Activated naive CD4-positive, alpha-beta T cell treated with anti-CD3 and anti-CD28 coated beads for 36 hours (primary cell): ENCODE measurements at places on chromosomes 12 and 14.

- DNase-seq: no peak
Measured at GRCh38 chr12:111171345-111171744, 197.6 kb downstream of the PHETA1 start.

GRCh38 chr12:110234331-110234751, 46.7 kb upstream of the ATP2A2 start:
- no peak for DNase-seq

- DNase-seq: no peak
Measured at GRCh38 chr12:71980538-71980937, 41.9 kb downstream of the TPH2 start.

DNA sequence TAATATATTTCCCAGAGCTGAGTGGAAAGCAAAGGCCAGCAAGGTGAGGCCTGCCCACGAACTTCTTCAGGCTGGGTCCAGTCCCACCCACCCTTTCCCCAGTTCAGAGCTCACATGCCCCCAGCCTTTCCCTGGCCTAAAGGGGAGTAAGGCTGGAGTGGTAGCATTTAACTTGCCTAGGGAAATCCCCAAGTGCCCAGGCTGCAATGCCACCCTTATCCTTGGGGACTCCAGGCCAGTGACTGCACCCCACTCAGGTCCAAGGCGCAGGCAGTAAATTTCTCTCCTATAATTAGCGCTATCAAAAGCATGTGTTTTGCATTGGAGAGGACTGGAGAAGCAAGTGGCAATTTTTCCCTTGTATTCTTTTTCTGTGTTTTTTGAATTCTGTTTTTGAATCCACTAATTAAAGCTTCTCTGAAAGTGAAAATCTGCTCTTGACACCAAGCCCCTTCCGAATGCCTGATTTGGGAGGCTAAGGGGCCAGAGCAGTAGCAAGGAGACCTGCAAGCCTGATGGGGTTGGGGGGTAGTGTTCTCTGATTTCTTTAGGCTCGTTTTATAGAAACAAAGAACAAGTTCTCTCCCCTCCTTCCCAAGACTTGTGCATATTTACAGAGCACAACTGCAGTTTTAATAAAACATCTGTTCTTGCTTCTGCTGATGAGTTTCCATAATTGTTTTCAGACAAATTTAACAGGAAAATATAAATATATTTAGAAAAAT, 3.5 kb upstream of the HOXC6 start:
- DNase-seq: no peak

- DNase-seq: no peak
Measured at GRCh38 chr14:98114946-98115345, 1157.1 kb downstream of the BCL11B start.
